Tibial nerve (tissue), 4 donors: ENCODE measurements at places on chromosomes 7 and 10.

- DNase-seq = peak; percentile 70
Observed at GRCh38 chr7:42876182-42877068, 35.4 kb downstream of the C7orf25 start.

- DNase-seq = peak; percentile 61
Observed at GRCh38 chr7:42831718-42832522, 80.0 kb downstream of the C7orf25 start.

GRCh38 chr10:117399341-117400196 lies 24.3 kb upstream of the PDZD8 start:
- no peak for DNase-seq

DNA sequence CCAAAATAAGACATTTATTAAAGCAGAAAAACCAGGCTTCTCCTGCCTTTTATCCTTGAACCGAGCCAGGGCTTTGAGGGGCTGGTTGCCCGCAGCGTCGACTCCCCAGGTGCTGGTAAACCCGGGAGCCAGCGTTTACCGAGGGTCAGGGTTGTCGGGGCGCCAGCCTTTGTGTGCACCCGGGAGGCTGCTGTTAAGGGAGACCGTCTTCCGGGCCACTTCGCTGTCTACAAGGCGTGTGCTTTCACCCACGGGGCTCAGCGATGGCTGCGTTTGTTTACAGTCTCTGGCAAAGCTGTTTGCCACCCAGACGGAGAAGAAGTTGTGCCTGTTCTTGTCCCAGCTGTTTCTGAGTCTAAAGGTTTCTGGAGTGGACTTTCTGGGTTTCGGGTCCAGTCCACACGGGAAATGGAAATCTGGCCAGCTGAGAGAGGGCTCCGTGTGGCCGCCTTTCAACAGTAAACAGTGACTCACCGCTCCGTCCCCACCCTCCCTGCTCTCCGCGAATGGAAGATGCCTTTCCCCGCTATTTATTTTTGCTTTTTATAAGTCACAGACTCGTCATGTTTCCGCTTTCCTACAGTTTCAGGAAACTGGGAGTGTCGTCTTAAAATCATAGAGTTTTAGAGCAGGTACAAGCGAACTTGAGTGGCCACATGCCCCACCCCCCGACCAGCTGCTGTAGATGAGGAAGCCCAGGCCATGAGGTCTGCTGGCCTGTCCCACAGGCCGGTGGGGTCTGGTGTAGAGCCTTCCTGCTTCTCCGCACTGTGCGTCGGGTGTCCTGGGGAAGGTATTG lies 2.2 kb downstream of the MAFK start:
- DNase-seq = peak; percentile 84

- DNase-seq = no peak
Observed at GRCh38 chr10:131876508-131876907, 24.3 kb upstream of the PPP2R2D start.

GRCh38 chr10:90788968-90789367 lies 68.9 kb downstream of the HTR7 start:
- DNase-seq = no peak

DNA sequence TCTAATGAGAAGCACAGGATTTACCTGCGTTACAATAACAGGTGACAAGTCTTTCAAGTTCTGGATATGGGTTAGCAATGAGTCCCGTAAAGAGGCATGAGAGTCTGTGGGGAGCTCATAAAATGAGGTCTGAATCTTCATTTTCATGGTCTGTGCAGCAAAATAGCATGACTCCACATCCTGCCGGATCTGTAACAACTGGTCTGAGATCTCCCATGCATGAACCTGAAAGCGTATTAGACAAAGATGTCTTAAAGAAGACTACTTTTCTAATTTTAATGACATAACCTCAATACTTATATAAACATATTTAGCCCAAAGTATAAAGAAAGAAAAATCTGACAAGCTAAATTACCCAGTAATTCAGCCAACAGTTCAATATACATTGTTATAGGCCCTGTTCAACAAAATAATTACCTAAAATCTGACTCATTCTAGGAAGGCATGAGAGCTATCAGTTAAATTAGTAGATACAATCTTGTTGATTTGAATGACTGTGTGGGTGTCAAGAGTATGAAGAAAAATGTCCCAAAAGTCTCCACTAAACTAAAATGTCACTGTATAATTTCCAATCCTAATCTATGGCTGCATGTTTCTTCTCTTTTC lies 36.9 kb downstream of the TNPO3 start:
- no peak for DNase-seq

DNA sequence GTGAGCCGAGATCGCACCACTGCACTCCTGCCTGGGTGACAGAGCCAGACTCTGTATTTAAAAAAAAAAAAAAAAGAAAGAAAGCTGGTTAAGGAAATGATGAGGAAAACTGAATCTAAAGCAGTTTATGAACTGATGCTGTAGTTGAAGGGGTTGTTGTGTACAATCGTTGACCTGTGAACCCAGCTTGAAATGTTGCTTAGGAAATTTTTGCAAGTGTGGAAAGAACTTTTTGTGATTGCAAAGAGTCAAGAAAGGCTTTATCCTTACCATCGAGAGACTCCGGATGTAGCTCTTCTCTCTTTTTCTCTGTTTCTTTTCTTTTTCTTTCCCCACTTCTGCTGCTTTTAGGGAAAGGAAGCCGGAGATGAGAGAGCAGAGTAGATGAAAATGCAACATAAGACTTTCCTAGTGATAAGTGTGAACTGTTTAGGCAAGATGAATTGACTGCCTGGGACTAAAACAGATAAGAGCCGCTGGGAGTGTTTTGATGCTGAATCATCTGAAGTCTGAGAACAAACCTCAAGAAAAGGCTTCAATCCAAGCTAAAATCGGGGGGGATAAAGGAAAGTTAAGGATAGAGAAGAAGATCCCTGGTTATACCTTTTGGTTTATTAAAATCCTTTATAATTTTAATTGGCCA lies 69.0 kb downstream of the TAF3 start:
- no peak for DNase-seq

- DNase-seq = no peak
Observed at GRCh38 chr10:3961082-3961481, 176.1 kb upstream of the KLF6 start.

DNA sequence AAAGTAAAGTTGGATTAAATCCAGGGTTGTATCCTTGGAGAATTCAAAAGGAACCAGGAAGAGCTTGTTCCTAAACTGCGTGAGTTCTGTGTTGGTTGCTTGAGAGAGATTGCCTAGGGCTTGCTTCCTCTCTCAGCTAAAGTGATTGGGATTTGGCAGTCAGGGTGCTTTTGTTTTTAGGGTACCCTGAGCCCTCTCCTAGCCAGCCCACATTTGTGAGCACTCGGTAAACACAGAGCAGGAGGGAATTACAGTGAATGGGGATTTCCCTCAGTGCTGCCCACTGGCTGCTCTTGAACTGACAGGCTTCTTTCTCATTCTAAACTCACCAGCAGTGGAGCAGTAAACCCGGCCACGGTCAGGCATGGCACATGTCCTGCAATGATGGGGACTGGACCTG lies 146.9 kb downstream of the TPST1 start:
- no peak for DNase-seq
